ENCODE measurements at places on chromosomes 1 and 21. TPM values are rescaled to one million over a fixed set of nuclear protein-coding genes. Genes with fewer than 3 reads are reported as not detected.

Gene CD48
- total RNA-seq = not detected

Gene OR2W3
- not detected for total RNA-seq

Gene SPRR2B
- not detected for total RNA-seq

Gene LCE2D
- total RNA-seq = not detected

Gene CDC42
- 319 TPM for total RNA-seq

Data from epithelial cell of alveolus of lung (primary cell).